Mesenchymal stem cell (in vitro differentiated cells and primary cell): ENCODE measurements at places on chromosomes 2 and 18.

- peak; percentile 34 for DNase-seq
Observed at GRCh38 chr2:64222351-64222750, 78.1 kb upstream of the PELI1 start.

GRCh38 chr2:39996653-39997080 is 217.6 kb upstream of the THUMPD2 start:
- peak; percentile 60 for DNase-seq

DNA sequence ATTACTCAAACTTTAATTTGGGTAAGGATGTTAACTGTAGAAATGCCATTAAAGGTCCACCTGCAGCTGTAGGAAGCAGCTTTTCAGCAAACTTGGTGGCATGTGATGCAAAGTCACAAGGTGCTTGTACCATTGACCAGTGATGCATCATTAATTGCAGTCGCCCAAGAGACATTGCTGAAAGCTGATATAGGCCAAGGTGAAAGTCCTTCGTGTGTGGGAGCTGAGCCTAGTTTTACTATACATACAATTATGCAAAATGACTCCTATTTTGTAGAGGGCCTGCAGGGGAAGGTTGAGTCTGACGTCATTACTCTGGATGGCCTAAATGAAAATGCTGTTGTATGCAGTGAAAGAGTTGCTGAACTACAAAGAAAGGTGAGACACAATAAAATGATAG is 40.5 kb downstream of the ALMS1 start:
- DNase-seq = no peak

DNA sequence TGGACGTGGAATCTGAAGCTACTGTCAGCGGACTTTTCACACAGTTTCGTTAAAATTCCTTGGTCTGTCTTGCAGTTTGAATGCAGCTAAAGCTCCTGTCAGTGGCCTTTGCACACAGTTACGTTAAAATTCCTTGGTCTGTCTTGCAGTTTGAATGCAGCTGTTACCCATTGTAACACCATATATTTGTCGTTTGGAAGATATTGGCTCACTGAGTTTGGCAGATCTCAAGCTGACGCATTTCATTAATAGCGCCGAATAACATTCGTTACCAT is 1.0 kb downstream of the LIMS1 start:
- no peak for DNase-seq

DNA sequence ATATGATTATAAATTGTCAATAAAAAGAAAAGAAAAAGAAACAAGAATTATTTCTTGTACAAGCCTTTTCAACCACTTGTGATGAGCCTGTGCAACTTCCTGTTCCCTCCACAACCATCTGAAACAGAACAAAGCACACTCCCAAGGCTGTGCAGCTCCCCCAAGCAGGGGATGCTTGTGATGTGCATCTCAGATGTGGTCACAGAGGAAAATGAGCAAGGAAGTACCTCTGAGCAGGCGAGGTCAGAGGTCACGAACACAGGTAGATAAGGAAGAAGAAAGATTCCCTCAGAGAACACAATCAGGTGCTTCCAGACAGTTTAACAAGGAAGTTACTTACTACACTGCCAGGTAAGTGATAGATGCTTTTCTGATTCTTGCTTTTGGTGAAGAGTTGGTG is 274.8 kb upstream of the SLC39A10 start:
- no peak for DNase-seq

GRCh38 chr2:29723255-29724001 is 198.0 kb downstream of the ALK start:
- DNase-seq = no peak

GRCh38 chr18:68740966-68741365 is 26.1 kb upstream of the TMX3 start:
- DNase-seq = no peak

- DNase-seq = no peak
Observed at GRCh38 chr2:190626641-190627210, 22.2 kb upstream of the NAB1 start.

DNA sequence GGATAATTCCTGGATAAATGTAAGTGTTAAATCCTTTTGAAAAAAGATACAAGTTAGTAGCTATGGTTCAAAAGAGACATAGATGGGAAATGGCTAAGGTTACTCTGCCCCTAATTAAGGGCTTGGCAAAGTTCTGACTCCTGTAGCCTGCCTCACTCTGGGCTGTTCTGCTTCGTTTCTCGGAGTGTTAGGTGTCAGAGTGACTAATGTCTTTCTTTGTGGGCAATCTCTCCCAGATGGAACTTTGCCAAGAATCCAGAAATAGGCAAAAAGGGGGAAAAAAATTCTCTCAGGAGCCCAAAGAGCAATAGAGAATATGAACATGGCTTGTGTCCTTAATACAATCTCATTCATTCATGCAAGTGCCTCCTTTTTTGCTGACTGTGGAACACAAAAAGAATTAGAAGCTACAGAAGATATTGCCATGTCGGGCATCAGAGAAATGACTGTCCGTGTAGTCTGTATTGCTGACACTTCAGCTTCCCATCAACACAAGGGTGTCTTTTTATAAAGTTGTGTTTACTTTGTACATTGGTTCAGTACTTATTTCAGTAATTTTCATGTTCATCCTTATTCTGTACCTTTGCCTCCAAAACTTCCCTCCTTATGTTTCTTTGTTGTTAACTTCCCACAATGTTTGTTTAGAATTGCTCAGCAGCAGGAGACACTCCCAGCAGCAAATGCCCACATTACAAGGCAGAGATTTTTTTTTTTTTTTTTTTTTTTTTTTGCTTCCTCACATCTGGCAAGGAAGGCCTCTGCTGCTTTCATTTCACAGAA is 134.0 kb downstream of the FTCDNL1 start:
- DNase-seq = peak; percentile 23

GRCh38 chr2:30565851-30566358 is 118.9 kb downstream of the LCLAT1 start:
- peak; percentile 86 for DNase-seq

- DNase-seq = no peak
Observed at GRCh38 chr2:104866122-104866864, 12.4 kb downstream of the POU3F3 start.

- no peak for DNase-seq
Observed at GRCh38 chr2:75055820-75056675, 97.6 kb downstream of the POLE4 start.

GRCh38 chr2:127365211-127365643 is 22.5 kb downstream of the MAP3K2 start:
- no peak for DNase-seq

DNA sequence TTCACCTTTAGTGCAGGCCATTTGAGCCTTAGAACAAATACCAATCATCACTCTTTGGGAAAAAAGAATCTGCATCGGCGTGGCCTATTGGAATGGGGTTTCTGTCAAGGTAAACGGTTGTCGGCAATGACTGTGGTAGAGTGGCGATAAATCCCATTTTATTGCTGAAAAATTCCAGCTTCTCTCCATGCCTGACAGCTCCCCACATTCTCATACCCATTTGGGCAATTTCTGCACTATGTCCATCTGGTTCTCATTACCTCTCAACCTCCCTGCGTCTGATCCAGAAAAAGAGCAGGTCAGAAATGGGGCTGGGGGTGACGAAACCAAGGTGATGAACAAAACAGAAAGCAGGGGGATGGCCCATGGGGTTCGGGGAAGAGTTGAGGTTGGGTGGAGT is 254.0 kb downstream of the MEIS1 start:
- DNase-seq = no peak

DNA sequence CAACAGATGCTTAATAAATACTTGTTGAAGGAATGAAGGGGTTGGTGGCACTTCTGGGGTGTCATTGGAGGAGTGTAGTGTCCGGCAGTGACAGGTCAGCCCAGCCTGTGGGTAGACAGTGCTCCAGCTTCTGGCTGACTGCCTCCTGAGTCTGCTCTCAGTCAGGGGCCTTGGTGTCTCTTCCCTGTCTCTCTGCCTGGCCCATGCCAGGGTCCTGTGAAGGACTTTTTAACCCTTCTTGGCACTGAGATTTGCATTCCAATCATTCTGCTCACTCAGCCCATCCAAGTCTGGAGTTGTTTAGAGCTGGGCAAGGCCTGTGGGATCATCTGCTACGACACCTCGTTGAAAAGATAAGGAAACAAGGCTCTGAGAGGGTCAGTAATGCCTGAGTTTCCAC is 1.4 kb upstream of the KCNK3 start:
- no peak for DNase-seq

GRCh38 chr2:65291216-65292105 is 63.8 kb downstream of the ACTR2 start:
- DNase-seq = no peak
